ENCODE measurements at places on chromosomes 5 and 9.

DNA sequence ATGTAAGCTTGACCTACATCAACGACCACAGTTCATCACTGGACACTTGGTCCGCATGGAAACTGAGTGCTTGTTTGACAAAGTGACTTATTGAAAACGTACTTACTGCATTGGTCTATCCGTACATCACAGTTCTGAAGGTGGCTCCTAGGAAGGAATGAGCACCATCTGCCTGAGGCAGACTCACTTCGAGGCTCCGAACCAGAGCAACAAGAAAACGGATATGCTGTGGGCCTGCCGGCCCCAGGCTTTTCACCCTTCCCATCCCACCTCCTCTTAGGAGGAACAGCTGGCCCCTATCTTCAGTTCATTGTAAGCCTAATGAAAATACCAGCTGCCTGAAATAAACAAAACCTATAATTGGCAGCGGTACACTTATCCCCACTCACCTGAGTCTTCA lies 67.2 kb upstream of the TSLP start:
- no peak for DNase-seq

GRCh38 chr5:32949286-32949970 lies 238.3 kb downstream of the NPR3 start:
- DNase-seq = no peak

DNA sequence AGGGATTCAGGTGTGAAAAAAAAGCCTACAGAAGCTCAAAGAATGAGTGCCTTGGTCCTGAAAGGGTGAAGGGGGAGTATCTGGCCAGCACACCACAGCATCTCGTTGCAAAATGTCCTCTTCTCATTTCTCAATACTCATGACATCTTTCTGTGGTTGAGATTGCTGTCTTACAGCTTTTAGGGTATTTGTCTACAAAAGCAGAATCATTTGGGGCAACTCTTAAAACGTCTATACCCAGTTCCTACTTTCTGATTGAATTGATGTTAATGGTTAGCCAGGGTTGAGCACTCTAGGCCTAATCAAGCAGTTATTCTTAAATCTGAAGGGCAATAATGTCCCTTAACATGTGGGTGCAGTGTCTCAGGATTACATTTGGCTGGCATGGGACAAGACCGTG lies 21.2 kb upstream of the PCSK5 start:
- DNase-seq = no peak

GRCh38 chr9:107388890-107389289 lies 100.7 kb downstream of the KLF4 start:
- DNase-seq = no peak

DNA sequence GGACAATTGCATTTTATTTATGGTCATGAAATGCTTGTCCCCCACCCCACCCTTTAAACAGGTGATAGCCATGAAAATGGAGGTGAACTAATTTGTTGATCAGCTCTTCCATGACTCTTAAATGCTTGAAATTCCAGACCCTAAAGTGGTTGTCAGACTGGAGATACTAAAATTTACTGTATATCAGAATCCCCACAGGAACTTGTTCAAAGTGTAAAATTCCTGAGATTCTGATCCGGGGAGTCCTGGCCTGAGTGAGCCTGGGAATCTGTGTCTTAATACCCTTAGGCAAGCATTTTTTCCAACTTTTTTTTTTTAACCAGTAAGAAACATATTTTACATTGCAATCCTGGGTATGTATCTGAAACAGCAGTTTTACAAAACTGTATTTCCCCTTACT lies 4.7 kb downstream of the SKP2 start:
- DNase-seq = no peak

DNA sequence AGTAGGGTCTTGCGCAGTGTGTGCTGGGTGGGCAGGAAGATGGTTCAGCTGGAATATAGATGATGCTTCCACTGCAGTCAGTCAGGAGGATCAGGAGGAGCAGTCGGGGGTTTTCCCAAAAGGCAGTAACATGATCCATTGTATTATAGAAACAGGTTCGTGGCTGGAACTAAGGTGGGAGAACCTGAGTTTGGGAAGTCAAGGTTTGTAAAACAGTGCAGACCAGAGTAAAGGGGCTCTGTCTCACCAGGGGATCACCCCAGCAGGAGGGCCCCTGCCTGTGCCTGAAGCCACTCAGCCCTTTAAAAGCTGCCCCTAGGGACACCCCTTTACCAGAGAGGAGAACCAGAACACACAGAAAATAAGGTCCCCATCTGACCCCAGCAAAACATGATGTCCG lies 213.4 kb downstream of the AUH start:
- no peak for DNase-seq

DNA sequence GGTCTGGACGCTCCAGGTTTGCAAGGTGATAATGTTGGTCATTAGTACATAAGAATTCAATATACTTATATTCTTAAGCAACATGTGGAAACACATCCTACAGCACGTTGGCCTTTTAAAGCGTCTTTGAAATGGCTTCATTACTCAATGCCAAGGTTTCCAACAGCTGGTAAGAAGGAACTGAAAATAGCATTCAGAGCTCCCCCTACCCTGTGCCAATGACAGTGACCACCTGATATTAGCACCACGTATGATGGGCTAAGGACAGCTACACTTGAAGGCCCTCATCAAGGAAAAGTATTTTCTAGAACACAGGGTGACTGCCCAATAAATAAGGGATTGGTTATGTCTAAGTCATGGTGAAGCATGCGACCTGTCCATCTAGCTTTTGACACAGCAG lies 9.9 kb downstream of the ZNF622 start:
- no peak for DNase-seq

- DNase-seq = no peak
Measured at GRCh38 chr5:80069918-80070318, 34.8 kb downstream of the THBS4 start.

- DNase-seq = no peak
Measured at GRCh38 chr9:25397746-25398145, 280.5 kb downstream of the TUSC1 start.

GRCh38 chr5:150320044-150320613 lies 17.4 kb upstream of the ARSI start:
- no peak for DNase-seq

- DNase-seq = peak; percentile 31
Measured at GRCh38 chr9:14909961-14910805, at the start of gene FREM1. Gene FREM1 (minus strand): TSS chr9:14910428. CDS start chr9:14868977, 41,451 bp downstream.
